ENCODE measurements at places on chromosomes 4 and X.

- peak; percentile 43 for DNase-seq
Measured at GRCh38 chrX:9885150-9885549, 82.0 kb upstream of the CLDN34 start.

- DNase-seq = no peak
Measured at GRCh38 chrX:150848914-150849365, 49.5 kb downstream of the CD99L2 start.

- DNase-seq = no peak
Measured at GRCh38 chr4:17366496-17366895, 145.4 kb downstream of the QDPR start.

- DNase-seq = no peak
Measured at GRCh38 chrX:98548519-98548918, 1664.8 kb downstream of the RPA4 start.

DNA sequence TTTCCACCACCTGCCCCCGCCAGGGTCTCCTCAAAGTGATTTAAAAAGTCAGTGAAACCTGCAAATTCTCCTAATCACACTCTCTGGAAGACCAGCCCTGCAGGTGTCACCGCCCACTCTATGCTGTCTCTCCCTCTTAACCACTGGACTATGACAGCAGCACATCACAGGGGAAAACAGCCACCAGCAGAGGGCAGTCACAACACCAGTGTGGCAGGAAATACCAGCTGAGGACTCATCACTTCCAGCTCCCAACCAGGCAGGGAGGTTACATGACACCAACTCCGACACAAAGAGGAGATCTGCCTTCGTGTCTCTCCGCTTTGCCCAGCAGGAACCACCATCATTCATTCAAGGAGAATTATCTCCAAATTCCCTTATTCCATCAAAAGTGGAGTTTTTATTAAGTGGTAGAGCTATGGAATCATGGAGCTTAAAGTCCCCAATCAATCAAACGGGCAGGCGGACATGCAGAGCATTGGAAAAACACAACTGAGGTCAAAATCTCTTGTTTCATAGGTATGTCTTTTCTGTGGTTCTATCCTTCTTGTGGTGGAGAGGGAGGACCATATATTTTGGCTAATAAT is 91.3 kb downstream of the NSUN7 start:
- DNase-seq = peak; percentile 76

GRCh38 chr4:161285461-161285860 is 878.3 kb downstream of the FSTL5 start:
- DNase-seq = no peak

DNA sequence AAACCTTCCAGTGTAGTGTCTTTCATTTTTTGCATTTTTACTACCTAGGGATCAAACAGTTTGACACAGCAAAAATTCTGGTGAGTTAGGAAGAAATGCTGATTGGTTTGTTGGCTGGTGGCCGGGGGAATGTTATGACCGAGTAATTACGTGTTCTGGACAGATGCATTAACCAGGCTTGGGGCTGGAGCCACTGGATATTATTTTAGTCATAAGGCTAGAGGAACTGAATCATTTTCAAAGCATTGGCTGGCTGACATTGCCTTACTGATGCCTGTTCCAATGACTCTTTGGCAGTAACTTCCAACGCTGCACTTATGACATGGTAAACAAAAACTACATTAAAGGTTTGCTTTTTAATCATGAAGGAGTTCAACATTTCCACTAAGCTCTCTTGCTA is 84.6 kb downstream of the FBXO8 start:
- DNase-seq = no peak

DNA sequence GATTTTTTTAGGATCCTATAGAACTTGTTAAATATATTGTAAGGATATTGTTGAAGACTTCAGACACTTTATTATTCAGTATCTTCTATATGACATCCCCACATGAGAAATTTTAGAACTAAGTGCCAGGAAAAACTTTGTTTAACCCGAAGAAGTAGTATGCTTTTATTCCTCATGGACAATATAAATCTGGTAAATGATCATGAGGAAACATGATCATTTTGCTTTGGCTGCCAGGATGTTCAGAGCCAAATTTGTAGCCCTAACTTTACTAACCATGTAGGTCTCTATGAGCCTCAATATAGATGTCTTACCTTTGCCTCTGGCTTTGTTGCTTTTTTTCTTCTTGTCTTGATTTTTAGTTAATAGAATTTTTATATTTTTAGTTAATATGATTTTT is 77.8 kb upstream of the TEX13D start:
- no peak for DNase-seq

DNA sequence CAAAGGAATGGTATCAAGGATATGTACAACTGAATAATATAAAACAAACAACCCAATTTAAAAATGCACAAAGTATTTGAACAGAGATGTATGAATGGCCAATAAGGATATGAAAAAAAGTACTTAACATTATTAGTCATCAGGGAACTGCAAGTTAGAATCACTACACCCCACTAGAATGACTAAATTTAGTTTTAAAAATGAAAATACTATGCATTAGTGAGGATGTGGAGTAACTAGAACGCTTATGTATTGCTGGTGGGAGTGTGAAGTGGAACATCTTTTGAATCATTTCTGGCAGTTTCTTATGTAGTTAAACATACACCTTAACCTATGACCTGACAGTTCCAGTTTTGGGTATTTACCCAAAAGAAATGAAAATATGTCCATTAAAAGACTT is 13.0 kb upstream of the SLC16A2 start:
- DNase-seq = no peak

DNA sequence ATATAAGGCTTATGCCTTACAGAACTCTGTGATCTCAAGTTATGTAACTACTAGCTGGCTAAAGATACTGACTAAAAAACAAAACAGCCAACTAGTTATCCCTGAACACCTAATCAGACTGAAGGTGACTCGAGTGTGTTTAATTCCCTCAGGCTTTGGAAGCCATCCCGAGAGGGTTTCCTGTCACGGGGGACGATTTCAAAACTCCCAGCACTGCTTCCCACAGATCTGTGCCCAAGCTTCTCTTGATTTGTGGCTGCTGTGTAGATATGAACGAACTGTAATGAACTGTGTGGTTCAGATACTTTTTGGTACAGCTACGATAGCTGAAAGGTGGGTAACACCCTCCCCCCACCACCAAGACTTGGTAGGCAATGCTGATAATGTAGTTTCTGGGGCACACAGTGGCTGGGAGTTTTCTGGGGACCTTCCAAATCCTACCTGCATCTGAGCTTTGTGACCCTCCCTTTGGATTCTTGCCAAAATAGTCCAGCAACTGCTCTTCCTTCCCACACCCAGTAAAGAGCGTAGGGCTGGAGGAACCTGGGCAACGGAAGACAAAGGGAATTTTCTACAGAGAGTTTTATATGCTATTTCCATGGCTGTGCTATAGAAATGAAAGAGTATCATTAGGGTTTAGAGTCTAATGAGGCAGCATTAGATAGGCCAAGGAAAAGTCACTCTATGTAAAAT is 148.8 kb downstream of the MGST2 start:
- no peak for DNase-seq

GRCh38 chr4:134668237-134668636 is 466.6 kb upstream of the PABPC4L start:
- DNase-seq = no peak

- no peak for DNase-seq
Measured at GRCh38 chrX:84047339-84047738, 140.7 kb downstream of the RPS6KA6 start.

DNA sequence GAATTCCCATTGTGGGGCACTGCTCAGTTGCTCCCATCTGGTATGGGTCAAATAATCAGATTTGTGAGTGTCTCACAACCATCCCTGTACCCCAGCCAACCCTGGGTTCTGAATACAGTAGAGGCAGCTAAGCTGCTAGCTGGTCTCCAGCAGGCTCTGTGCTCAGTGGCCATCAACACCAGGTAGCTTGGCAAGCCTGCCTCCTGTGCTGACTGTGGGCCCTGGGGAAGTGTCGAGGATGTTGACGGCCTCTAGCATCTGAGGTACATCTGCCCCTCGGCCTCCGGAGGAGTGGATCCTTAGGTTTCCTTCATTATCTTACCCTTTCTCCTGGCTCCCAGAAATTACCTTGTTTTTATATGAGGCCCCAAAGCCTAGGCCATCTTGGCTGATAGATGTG is 13.3 kb downstream of the RNF4 start:
- no peak for DNase-seq

GRCh38 chrX:22730542-22730941 is 269.2 kb upstream of the DDX53 start:
- no peak for DNase-seq

DNA sequence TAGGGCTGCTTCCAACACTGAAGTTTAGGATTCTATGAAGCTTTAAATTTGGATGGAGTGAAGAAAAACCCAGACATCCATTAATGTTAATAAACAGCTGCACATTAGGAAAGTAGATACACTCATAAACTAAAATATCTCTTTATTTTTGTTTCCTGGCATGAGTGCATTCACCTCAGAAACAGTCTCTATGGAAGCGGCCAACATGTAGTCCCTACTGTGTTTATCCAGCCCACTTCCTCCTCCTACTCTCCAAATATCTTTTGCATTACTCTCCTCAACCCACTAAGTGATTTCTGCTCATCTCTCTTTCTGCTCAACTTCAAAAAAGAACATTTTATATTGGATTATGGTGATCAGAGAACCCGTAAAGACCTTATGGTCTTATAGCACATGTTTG is 180.3 kb upstream of the MXRA5 start:
- DNase-seq = no peak

GRCh38 chr4:5204781-5205180 is 153.5 kb downstream of the STK32B start:
- no peak for DNase-seq

GRCh38 chr4:146370841-146371240 is 150.9 kb downstream of the SLC10A7 start:
- no peak for DNase-seq

DNA sequence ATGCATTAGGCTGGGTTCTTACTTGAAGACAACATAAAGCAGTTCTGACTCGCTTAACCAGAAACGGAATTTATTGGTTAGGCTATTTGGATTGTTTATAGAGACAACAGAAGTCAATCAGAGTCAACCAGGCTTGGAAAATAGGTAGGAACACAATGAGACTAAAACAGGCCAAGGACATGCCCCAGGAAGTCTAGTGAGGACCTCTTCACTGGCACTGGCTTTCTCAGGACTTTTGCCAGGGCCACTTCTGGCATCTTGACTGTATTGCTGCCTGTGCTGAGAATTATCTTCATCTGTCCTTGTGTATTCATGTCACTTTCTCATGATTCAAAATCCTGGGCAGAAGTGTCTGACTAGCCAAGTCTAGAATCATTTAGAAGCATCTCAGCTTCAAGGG is 19.6 kb downstream of the PGAM4 start:
- no peak for DNase-seq

DNA sequence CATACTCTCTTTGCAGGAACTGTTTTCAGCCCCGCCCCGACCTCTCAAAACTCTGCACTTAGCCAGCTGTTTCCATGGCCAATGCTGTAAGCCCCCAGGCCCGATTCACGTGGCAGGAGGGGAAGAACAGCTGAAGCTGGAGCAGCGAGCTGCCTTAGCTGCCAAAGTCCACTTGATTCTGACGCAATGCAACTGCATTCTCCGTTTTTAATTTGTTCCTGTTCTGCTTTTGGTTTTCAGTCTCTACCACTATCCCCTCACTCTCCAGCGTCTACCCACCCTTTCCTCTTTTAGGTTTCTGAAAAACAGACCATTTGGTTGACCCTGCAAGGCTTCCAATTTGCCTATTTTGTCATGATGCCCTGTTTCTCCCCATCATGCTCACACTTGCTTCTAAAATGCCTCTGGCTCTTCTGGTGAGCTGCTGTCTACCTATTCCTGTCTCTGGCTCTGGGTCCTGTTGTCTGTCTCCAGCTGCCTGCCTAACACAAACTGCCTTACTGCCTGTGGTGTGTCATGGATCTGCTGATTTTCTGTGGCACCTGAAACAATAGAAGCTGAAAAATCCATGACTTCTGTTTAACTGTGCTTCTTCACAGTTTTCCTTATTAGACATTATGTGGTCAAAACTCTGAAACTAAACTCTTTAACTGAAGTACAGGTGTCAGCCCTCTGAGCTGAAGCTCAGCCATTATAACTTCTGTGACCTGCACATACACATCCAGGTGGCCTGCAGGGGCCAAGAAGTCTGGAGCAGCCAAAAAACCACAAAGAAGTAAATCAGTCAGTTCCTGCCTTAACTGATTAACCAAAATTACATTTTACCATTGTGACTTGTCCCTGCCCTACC is 160.5 kb upstream of the AGTR2 start:
- DNase-seq = no peak

DNA sequence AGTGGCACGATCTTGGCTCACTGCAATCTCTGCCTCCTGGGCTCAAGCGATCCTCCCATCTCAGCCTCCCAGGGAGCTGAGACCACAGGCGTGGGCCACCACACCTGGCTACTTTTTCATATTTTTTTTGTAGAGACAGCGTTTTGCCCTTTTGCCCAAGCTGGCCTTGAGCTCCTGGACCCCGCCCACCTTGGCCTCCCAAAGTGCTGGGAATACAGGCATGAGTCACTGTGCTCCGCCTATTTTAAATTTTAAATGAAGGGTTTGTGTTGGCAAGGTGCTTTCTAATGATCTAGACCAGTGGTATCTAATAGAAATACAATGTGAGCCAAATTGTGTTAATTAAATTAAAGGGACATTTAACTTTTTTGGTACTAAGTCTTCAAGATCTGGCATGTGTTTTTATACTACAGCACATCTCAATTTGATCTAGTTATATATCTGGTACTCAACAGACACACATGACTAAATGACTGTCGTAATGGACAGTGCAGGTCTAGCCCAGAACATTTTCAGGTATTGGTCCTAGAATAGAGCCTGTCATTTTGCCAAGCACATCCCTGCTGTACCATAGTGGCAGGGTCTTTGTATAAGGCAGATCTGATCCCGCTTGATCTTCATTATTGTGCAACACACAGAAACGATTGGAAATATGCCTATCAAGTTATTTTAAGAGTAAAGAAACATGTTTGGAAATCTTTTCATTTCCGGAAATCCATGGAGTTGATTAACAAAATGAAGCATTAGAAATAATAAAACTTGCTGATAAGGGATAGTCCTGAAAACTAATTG is 7.3 kb downstream of the PGK1 start:
- DNase-seq = no peak

DNA sequence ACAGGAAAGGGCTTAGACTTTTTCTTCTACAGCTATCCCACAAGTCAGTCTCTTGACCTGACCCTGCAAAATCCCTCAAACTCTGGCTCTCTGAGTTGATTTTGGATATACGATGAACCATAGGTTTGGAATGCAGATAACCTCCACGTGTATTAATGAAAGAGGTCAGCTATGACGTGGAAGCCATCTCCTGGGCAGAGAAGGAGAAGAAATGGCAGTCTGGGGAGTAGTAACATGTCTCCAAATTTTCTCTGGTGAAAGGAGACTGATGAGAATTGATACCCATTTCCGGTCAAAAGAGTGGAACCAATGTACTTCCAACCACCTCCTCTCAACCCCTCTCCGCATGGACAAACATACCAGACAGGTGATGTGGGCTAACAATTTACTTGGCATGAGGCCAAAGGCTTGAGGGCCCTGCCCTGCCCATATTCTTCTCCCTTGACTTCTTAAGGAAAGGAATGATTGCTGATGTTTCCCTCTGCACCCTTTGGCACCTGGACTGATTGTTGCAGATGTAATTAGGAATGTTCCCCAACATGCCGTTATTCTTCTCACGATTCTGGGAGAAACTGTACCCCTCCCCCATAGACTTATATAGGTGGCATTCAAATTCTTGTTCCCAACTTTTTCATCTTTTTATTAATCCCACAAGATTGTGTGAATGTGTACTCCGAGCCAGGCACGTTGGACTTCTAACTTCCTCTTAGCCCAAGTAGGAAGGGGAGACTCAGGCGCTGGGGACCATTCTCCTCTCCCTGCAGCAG is 580 bp upstream of the PLS3 start:
- no peak for DNase-seq
